T1000 (cell line): ENCODE measurements at places on chromosomes 13 and 19.

- DNase-seq, result no peak
These were observed 12.4 kb upstream of the AKAP11 start for GRCh38 chr13:42259515-42259914.

- DNase-seq, result no peak
These were observed 5.0 kb downstream of the TEAD2 start for GRCh38 chr19:49357186-49357585.

DNA sequence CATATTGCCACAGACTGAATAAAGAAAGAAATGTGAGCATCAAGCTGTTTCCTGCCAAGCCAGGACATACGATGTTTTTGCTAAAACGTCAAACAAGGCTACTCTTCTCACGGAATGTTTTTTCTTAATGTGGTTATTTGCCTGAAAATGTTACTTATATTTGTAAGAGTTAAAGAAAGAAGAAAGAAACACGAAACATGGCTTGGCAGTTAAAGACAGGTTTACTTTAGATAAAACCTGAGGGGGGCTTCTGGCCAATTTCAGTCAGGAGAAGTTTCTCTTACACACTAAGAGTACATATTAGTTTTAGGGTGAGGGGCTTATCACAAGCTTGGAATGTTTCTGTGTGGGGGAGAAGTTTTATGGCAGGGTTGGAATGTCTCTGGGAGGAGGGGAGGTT lies 4.4 kb upstream of the OR10H4 start:
- DNase-seq, result no peak

GRCh38 chr19:11942843-11943108 lies 17.9 kb downstream of the ZNF700 start:
- no peak for DNase-seq

GRCh38 chr19:3612901-3613741 lies 6.4 kb upstream of the TBXA2R start:
- no peak for DNase-seq

GRCh38 chr13:39451860-39452301 lies 151.1 kb downstream of the LHFPL6 start:
- DNase-seq, result no peak
